ENCODE measurements at places on chromosomes 1 and 21. TPM values are rescaled to one million over a fixed set of nuclear protein-coding genes. Genes with fewer than 3 reads are reported as not detected.

AJAP1 gene
- 0.30 TPM for total RNA-seq

- DNase-seq: peak; percentile 43
These were observed 104.8 kb downstream of the SLC45A1 start for GRCh38 chr1:8422510-8423268.

- no peak for DNase-seq
These were observed 10.5 kb downstream of the ZMYM4 start for GRCh38 chr1:35278886-35279554.

DNA sequence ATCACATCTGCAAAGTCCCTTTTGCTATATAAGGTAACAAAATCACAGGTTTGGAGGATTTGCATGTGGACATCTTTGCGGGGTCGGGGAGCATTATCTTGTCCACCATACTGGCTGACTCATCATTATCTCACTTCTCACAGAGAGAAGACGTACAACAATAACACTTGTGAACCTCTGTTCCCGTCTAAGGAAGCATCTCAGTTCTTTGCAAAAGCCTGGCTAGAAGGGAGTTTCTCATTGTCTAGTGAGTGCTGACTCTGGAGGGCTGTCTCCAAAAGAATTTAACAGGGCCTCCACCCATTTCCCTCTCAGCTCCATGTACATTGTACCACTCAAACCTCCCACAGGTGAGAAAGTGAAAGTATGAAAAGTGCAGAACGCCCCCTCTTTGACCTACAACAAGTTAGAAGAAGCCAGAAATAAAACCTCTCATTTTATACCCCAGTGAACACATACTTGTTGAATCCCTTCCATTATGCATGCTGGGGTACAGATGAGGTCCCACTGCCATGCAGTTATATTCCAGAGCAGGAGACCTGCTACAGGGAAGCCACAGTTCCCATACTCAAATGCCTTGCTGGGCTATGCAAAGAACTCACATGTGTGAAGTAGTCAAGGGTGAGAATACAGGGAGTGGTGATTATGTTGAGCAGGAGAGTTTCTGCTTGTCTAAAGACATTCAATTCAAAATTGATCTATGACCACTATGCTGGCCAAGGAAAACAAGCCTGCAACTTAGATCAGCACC lies 121.7 kb upstream of the PRDX6 start:
- no peak for DNase-seq

- DNase-seq: no peak
These were observed 3.6 kb downstream of the KCNJ6 start for GRCh38 chr21:37912616-37913015.

DNA sequence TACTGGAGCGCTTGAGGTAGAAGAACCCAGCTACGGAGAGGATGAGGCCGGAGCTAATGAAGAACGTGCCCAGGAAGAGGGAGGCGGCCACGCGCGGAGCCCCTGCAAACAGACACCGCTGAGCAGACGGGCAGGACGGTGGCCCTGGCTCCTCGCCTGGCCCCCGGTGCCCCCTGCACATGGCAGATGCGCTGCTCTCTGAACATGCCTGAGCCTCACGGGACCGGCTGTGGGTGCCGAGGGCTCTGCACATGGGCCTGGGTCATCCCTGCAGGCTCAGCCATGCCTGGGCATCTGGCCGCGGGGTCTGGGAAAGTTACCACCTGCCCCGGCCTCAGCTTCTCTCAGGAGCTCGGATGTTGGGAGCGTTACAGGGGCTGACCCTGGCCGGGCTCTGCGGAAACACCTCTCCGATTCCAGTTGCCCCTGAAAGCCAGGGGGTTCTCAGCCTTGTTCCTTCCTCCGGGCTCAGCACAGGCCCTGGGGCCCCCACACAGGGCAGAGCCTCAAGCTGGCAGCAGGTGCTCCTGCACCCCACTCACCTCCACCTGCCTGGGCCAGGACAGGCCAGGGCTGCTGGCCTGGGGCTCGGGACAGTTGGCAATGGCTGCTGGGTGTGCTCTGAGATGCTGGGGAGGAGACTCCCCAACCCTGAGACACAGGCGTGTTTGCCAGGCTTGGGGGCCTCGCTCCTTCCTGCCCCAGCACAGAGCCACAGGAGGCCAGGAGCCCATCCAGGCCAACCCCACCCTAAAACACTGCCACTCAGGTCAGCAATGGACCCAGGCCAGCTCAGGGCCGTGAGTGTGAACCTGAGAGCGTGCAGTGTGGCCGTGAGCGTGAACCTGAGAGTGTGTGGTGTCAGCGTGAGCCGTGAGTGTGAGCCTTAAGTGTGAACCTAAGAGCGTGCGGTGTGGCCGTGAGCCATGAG lies 12.1 kb upstream of the RNF223 start:
- no peak for DNase-seq

DNA sequence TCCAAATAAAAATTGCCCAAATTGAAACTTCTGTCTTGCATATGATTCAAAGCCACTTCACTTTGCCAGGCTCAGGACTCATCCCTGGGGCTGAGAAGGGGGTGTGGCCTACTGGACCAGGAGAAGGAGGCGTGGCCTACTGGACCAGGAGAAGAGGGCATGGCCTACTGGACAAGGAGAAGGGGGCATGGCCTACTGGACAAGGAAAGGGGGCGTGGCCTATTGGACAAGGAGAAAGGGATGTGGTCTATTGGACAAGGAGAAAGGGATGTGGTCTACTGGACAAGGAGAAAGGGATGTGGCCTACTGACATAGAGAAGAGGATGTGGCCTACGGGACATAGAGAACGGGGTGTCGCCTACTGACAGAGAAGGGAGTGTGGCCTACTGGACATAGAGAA lies 405.3 kb downstream of the RRAGC start:
- no peak for DNase-seq
